HuH-7 (cell line): ENCODE measurements at places on chromosomes 5 and 9.

- no peak for DNase-seq
Measured at GRCh38 chr5:64874753-64875152, 106.0 kb downstream of the CWC27 start.

- no peak for DNase-seq
Measured at GRCh38 chr9:138075961-138076649, 198.5 kb downstream of the CACNA1B start.

DNA sequence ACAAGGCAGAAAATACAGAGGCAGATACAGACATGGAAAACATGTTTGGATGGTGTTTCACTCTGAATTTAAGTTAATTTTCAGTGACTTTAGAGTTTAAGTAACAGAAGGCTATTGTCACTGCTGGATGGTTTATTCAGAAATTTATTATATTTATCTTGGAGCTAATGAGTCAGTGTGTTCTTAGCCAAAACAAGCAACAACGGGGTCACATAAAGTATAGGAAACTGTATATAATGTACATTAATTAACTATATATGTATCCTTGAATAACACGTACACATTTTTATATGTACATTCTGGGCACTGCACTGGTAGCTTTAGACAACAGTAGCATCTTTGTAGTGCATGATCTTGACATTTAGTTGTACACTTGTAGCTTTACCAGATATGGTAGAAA, 30.7 kb downstream of the CYLC2 start:
- no peak for DNase-seq

DNA sequence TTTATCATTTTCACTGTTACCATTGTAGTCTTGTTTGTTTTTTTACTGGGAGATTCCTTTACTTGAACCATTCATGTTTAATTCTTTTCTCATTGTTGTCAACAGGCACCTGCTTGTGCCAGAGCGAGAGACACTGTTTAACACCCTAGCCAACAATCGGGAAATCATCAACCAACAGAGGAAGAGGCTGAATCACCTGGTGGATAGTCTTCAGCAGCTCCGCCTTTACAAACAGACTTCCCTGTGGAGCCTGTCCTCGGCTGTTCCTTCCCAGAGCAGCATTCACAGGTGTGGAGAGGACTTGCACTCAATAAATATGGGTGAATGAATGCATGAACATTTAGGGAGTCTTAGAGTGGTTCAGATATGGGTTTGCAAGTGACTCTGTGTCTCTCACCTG, 37.5 kb downstream of the NUP214 start:
- no peak for DNase-seq

- DNase-seq, result no peak
Measured at GRCh38 chr9:97934321-97935115, 3.5 kb downstream of the HEMGN start.

GRCh38 chr9:137315581-137316011, 13.5 kb upstream of the NRARP start:
- DNase-seq, result peak; percentile 38

DNA sequence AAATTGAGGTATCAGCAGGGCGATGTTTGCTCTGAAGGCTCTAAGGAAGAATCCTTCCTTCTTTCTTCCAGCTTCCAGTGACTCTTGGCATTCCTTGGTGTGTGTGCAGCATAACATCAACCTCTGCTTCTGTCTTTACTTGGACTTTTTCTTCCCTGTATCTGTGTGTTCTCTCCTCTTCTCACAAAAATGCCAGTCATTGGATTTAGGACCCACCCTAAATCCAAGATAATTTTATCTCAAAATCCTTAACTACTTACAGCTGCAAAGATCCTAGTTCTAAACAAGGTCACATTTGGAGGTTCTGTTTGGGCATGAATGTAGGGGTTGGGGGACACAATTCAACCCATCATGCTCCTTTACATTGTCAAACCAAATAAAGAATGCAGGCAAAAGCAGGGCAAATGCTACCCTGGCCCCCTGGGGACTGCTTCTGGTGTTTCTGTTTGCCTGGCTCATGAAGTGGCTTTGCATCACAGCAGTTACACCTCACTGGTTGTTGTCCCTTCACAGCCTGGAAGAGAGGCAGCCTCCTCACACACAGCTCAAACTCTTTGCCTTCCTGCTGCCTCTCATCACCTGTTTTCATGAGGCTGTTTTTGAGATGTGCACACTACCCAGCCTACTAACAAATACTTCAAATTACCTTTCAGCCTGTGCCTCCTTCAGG, 64.8 kb upstream of the PLCXD3 start:
- DNase-seq, result no peak

DNA sequence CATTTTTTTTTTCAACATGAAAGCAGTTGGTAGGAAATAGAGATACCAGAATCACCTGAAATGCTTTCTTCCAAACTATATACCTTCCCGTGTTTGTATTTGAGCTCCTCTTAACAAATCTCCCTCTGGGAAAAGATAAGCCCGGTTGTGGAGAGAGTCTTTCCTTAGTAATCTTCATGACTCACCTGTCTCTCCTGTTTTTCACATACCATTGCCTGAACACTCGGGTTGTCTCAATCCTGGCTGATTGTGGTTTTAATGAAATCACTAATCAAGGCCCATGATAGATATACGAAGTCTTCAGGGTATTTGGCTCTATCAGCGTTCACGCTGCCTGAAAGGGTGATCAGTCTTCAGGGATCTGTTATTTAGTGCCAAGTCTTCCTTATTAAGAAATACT, 136.7 kb downstream of the MAN2A1 start:
- no peak for DNase-seq

GRCh38 chr5:170503990-170504596, at the start of gene KCNIP1:
Gene KCNIP1, plus strand, starts transcription at chr5:170504020.
- no peak for DNase-seq

DNA sequence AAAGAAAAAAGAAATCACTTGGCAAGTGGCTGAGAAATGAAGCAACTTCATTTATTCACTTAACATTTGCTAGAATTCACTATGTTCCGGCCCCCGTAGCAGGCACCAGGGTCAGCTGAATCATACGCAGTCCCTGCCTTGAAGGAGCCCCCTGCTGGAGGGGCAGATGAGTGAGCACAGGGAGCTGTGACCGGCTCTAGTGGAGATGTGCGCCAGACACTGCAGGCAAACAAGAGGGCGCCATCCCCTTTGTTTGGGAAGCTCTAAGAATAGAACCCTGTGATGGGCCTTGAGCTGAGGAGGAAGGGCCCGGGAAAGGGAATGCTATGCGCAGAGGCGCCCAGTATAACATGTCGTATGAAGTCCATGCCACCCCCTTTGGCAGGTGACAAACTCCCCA, 20.2 kb upstream of the RPL26L1 start:
- peak; percentile 44 for DNase-seq

- peak; percentile 30 for DNase-seq
Measured at GRCh38 chr9:69036309-69036708, 757 bp downstream of the FXN start.

GRCh38 chr9:85420750-85421149, 321.0 kb downstream of the AGTPBP1 start:
- no peak for DNase-seq

- no peak for DNase-seq
Measured at GRCh38 chr5:600886-601541, 11.1 kb upstream of the CEP72 start.

GRCh38 chr9:12625844-12626243, 67.3 kb upstream of the TYRP1 start:
- DNase-seq, result no peak

- no peak for DNase-seq
Measured at GRCh38 chr5:127070243-127070642, 3.1 kb downstream of the C5orf63 start.

DNA sequence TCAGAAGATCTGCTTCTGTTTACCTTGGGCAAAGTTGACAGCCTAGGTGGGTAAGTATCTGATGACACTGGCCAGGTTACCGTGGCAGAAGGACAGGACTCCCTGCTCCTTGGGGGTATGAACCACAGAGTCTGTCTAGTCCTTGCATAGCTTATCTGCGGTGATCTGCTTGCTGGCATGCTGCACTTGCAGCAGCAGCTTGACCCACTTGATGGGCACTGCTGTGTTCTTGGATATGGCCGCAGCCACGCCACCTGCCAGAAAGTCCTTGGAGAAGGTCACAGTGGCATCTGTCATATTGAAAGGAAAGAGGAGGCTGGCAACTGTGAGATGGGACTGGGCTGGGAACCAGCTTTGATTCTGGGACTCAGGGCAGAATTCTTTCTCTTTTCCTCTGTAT, 35.9 kb upstream of the POC5 start:
- no peak for DNase-seq

GRCh38 chr9:4174546-4175175, 125.2 kb downstream of the GLIS3 start:
- no peak for DNase-seq

GRCh38 chr5:120735076-120735475, 271.0 kb downstream of the PRR16 start:
- DNase-seq, result no peak

- DNase-seq, result no peak
Measured at GRCh38 chr5:169906745-169907649, 73.3 kb downstream of the INSYN2B start.

- DNase-seq, result no peak
Measured at GRCh38 chr9:70413464-70413798, 1.0 kb downstream of the KLF9 start.

DNA sequence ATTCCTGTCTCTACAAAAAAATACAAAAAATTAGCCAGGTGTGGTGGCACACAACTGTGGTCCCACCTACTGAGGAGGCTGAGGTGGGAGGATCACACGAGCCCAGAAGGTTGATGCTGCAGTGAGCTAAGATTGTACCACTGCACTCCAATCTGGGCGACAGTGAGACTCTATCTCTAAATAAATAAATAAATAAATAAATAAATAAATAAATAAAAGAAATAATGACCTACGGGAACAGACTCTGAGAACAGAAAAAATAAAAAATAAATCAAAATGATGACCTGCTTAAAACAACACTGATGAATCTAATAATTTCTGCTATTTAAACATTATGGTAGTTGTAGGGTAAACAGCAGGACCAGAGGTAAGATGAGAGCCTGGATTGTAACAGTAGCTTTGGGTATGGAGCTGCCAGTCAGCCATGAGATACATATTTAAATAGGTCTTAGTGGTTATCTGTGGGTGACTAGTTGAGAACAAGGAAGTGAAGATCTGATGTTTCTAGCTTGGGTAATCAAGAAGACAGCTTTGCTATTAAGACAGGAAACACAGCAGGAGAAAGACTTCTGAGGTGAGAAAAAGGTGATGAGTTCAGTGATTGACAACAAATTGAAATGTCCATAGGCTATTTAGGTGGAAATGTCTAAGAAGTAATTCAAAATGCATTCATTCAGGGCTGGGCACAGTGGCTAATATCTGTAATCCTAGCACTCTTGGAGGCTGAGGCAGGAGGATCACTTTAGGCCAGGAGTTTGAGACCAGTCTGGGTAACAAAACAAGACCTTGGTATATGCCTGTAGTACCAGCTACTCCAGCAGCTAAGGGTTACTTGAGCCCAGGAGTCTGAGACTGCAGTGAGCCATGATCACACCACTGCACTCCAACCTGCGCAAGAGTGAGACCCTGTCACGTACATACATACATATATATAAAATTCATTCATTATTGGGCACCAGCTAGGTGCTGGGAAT, 11.0 kb downstream of the RNF145 start:
- DNase-seq, result no peak

DNA sequence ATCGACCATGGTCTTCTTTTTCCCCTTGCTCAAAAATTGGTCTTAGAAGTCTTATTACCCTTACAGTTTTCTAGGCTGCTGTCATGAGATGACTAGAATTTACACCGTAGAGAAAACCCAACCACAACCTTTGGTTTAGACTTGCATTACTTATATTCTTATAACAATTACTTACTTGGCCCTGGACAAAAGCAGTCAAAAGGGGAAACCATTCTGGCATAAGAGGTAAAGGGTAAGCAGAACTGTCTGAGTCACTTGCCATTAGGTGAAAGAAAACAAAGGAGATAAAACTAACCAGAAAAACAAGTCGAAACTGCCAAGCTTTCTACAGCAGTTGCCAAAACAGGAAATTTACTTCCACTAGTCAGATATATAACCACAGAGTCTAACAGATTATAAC, 17.9 kb downstream of the TMEM245 start:
- DNase-seq, result no peak

GRCh38 chr5:98934546-98934945, 5.7 kb upstream of the CHD1 start:
- DNase-seq, result no peak

DNA sequence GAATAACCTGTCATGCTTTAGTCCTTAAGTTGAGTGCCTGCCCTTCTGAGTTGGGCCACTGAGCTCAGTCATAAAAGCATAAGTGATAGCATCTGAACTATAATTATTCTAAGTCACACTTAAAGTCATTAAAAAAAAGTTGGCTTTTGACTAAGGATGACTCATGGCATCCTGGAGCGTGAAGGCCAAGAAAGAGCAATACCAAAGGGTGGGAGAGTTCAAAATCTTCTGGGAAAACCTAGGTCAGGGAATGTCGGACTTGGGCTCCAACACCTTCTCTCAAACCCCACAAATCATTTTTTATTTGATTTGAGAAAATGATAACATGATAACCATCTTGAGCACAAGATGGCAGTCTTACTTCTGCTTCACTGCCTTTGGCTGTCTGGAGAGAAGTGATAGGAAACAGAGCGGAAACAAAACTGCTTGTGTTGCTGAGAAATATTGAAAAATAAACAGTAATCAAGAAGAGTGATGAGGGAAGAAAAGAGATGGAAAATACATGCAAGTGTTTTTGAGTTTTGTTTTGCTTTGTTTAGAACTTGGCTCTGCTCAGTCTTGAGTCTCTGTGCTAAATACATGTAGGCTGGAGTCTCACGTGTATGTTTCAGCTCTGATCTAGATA, 16.9 kb upstream of the NTRK2 start:
- no peak for DNase-seq

- DNase-seq, result no peak
Measured at GRCh38 chr5:6676702-6677101, 36.5 kb upstream of the TENT4A start.

DNA sequence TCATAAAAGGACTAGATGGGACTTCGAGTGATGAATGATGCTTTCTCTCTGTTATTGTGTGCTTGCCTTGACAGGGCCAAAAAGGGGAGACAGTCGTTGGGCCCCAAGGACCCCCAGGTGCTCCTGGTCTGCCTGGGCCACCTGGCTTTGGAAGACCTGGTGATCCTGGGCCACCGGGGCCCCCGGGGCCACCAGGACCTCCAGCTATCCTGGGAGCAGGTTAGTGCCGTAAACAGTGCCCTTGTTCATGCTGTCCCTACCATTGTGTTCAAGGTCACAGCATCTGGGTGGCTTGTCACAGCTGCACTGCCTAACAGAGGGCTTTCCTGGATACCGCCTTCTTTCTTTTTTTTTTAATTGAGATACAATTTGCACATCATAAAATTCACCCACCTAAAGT, 48.7 kb upstream of the TGFBR1 start:
- no peak for DNase-seq
